ENCODE measurements at places on chromosomes 2 and 18.

DNA sequence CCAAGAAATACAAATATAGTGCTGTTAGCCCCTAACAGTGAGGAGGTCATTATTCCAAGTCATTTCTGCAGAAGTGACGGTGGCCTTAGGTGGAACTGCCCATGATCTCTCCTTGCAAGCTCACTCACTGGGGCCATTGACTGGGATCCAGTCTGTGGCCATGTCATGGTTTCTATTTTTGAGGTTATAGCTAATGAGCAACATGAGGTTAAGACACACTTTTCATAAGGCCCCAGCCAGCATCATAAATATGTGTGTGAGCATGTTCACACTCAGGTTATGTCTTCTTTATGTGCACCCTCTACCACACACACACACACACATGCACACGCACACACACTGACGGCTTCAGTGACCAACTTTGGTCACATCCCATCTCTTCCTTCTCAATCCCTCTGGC, 484 bp downstream of the AFF3 start:
- H3K27ac ChIP-seq: peak overlapping the region; percentile 94
- ATAC-seq: peak; percentile 46
- peaks cover 9% of the 10 kb centered on the region for H3K36me3 ChIP-seq
- H3K27me3 ChIP-seq: no peaks in the 10 kb centered on the region

- no peaks in the 10 kb centered on the region for H3K4me1 ChIP-seq
- no peaks in the 10 kb centered on the region for H3K27me3 ChIP-seq
- no peak for ATAC-seq
- no peak overlapping the region for H3K4me3 ChIP-seq
Observed at GRCh38 chr2:76009484-76009883, 298.8 kb upstream of the GCFC2 start.

DNA sequence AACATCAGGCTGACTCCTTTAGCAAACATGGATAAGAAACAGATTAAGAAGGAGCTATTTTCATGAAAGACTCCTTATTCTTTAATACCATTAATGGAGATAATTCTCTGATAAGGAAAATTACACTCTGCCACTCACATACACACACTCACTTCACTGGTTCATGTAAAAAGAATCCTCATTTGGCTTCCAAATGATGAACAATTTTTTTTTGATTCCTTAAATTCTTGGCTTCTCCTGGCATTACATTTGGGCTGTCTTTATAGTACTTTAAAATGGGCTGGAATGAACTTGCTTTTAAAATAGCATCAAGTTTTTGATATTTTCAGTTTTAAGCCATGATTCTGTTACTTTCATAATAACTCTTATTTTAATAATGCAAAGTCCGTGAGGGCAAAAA, 328.6 kb downstream of the SLC8A1 start:
- no peaks in the 10 kb centered on the region for H3K4me1 ChIP-seq
- no peak overlapping the region for H3K4me3 ChIP-seq
- ATAC-seq: no peak
- H3K36me3 ChIP-seq: no peaks in the 10 kb centered on the region

- H3K27me3 ChIP-seq: no peaks in the 10 kb centered on the region
- ATAC-seq: no peak
- H3K4me3 ChIP-seq: peak overlapping the region; percentile 95
- peak overlapping the region; percentile 98 for H3K27ac ChIP-seq
- H3K36me3 ChIP-seq: peaks cover 24% of the 10 kb centered on the region
- peaks cover 21% of the 10 kb centered on the region for H3K4me1 ChIP-seq
Observed at GRCh38 chr2:24792542-24792873, 683 bp downstream of the PTRHD1 start.

GRCh38 chr2:207238831-207239701, 73.3 kb upstream of the KLF7 start:
- H3K36me3 ChIP-seq: peaks cover 7% of the 10 kb centered on the region
- H3K27me3 ChIP-seq: no peaks in the 10 kb centered on the region
- H3K27ac ChIP-seq: no peak overlapping the region
- H3K4me3 ChIP-seq: no peak overlapping the region
- no peak for ATAC-seq
- peaks cover 15% of the 10 kb centered on the region for H3K4me1 ChIP-seq

DNA sequence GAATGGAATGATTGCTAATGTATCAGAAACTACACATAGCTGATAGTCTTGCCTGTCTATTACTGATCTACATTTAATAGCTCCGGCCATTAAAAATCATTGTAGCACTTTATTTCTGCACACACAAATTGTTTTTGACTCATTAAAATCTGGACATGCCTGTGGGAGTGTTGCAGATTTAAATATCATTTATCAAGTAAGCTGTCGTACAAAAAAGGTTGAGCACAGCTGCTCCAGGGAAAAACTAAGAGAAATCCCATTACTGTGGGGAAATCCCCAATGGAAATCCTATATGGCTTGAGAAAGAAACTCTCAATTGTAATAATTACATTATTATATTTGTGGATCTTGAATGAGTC, 99.6 kb upstream of the CERS6 start:
- H3K36me3 ChIP-seq: no peaks in the 10 kb centered on the region
- no peak for ATAC-seq
- no peak overlapping the region for H3K27ac ChIP-seq
- H3K27me3 ChIP-seq: no peaks in the 10 kb centered on the region

DNA sequence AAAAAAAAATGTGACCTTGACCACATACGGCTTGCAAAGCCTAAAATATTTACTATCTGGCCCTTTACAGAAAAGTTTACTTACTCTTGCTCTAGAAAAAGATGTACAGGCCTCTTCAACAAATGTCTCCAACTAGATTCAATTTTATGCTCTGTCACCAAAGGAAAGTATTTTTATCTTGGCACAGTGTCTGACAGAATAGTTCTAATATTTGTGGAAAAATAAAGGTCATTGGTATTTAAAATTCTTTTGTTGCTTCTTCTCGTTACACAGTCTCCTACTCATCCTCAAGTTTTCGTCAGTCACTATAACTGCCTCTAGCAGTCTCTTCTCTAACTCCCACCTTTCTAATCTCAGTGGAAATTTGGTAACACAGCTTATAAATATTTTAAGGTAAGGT, 1.4 kb downstream of the RBKS start:
- peak overlapping the region; percentile 4 for H3K4me3 ChIP-seq
- no peak for ATAC-seq
- H3K4me1 ChIP-seq: peaks cover 60% of the 10 kb centered on the region
- H3K36me3 ChIP-seq: peaks cover 1% of the 10 kb centered on the region
- no peaks in the 10 kb centered on the region for H3K27me3 ChIP-seq

DNA sequence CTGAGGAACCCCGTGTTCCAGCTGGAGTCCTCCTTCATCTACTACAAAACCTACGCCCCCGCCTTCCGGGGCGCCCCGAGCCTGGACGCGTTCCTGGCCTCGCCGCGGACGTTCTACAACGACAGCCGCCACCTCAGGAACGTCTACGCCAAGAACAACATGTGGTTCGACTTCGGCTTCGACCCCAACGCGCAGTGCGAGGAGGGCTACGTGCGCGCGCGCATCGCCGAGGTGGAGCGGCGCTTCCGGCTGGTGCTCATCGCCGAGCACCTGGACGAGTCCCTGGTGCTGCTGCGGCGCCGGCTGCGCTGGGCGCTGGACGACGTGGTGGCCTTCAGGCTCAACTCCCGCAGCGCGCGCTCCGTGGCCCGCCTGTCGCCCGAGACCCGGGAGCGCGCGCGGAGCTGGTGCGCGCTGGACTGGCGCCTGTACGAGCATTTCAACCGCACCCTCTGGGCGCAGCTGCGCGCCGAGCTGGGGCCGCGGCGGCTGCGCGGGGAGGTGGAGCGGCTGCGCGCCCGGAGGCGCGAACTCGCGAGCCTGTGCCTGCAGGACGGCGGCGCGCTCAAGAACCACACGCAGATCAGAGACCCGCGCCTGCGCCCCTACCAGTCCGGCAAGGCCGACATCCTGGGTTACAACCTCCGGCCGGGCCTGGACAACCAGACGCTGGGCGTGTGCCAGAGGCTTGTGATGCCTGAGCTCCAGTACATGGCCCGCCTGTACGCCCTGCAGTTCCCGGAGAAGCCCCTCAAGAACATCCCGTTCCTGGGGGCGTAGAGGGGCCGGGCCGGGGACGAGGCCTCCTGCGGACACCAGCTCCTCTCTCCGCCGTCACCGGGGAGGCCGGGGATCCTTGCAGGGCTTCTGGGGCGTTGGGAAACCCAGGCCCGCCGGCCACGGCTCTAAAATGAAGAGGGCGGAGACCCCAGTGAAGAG, 5.3 kb upstream of the NEU4 start:
- H3K36me3 ChIP-seq: no peaks in the 10 kb centered on the region
- H3K4me3 ChIP-seq: peak overlapping the region; percentile 75
- H3K27ac ChIP-seq: peak overlapping the region; percentile 42

DNA sequence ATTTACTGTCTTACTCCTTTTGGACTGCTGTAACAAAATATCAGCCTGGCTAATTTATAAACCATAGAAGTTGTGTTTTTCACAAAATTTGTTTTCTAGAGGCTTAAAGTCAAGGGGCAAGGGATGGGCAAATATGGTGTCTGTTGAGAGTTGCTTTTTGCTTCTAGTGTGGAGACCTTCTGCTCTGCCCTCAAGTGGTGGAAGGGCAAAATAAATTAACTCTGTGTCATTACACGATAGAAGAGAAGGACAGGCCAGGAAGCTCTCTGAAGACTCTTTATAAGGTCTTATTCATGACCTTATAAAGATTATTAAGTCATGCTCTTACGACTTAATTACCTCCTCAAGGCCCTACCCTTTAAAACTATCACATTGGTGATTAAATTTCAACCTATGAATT, 181.2 kb upstream of the LRATD1 start:
- H3K36me3 ChIP-seq: no peaks in the 10 kb centered on the region
- H3K27me3 ChIP-seq: no peaks in the 10 kb centered on the region
- H3K4me3 ChIP-seq: no peak overlapping the region

DNA sequence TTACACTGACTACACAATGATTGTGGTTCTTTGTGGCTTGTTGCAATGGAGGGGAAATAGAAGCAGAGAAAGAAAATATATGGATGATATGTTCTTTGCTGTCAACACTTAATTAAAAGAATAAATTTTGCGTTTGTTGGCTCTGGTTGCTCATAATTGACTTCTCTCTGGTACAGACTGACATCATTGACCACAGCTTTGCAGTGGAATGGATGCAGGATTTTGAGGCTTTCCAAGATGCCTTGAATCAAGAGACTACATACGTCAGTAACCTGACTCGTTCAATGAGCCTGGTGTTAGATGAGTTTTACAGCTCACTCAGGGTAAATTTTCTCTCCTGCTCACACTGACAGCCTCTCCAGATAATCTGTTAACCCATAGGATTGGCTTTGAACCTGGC, 9.9 kb downstream of the GPN1 start:
- H3K27me3 ChIP-seq: no peaks in the 10 kb centered on the region
- H3K27ac ChIP-seq: no peak overlapping the region
- H3K4me1 ChIP-seq: no peaks in the 10 kb centered on the region
- peaks cover 64% of the 10 kb centered on the region for H3K36me3 ChIP-seq
- H3K4me3 ChIP-seq: no peak overlapping the region

DNA sequence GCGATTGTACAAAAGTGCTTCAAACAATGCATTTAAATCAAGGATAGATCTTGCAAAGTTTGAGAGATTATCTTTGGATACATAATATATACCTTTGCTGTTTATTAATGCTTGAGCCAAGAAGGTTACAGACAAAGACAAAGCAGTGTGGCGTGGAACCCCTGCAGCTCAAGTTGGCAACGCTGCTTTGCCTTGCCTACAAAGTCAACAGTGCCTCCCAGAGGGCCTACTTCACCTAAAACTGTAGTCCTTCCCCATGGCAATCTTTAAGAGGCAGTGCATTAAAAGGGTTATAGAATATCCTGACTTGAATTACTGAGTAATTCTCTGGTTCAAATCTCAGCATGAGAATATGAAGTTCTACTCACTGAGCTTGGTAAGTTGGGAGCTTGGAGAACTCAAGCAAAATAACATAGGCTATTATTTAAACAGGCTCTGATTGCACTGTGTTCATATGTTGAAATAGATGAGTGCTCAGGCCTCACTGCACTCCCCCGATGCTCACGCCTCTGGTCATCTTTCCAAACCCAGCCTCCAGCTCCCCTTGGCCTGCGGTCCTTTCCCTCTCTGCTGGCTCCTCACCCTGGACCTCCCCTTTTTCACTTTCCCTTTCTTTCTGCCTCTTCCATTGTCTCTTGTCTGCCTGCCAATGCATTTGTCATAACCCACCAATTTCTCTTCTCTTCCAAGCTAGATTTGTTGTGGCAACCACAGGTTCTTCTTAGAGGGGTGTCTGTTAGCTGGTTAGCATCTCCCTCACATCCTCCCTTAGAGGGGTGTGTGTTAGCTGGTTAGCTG, 96.5 kb downstream of the MYT1L start:
- H3K36me3 ChIP-seq: no peaks in the 10 kb centered on the region
- H3K27me3 ChIP-seq: no peaks in the 10 kb centered on the region
- H3K4me1 ChIP-seq: no peaks in the 10 kb centered on the region
- no peak overlapping the region for H3K4me3 ChIP-seq
- ATAC-seq: no peak
- H3K27ac ChIP-seq: no peak overlapping the region

GRCh38 chr2:142588269-142588668, 289.2 kb upstream of the KYNU start:
- peaks cover 24% of the 10 kb centered on the region for H3K4me1 ChIP-seq
- H3K4me3 ChIP-seq: no peak overlapping the region
- peak overlapping the region; percentile 2 for H3K27ac ChIP-seq

DNA sequence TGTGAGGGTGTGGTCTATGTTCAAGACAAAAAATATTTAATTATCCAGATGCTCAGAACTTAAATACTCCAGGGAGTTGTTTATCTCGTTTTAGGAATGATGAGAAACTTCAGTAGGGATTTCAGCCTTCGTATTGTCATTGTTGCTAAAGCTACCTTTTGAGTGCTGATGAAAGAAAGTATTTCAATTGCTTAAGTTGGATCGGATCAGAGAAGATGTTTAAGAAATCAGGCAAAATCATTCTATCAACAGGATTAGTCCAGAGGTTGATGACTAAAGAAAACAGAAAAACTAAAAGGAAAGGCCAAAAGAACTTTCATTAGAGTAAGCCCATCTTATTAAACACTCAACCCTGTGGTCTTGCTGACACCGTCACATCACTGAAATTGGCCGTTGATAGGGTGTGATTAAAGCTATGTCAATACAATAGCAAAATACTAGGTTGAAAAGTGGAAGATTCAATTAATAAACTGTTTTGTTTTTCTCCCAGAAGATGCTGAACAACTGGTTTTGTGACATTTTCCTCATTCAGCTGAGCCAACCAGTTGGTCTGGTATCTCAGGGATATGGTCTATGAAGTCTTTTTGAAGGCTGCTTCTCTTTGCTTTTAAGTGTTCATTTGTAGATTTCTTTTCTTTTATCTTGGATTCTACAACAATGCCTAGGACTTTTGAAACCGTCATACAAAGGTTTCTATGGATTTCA, 551.7 kb downstream of the SLC4A3 start:
- no peaks in the 10 kb centered on the region for H3K4me1 ChIP-seq
- ATAC-seq: no peak
- H3K27me3 ChIP-seq: no peaks in the 10 kb centered on the region
- no peak overlapping the region for H3K27ac ChIP-seq

GRCh38 chr2:35339211-35339610, 1016.4 kb upstream of the CRIM1 start:
- H3K4me3 ChIP-seq: no peak overlapping the region
- no peaks in the 10 kb centered on the region for H3K4me1 ChIP-seq
- H3K27me3 ChIP-seq: no peaks in the 10 kb centered on the region
- no peak for ATAC-seq
- H3K27ac ChIP-seq: no peak overlapping the region
- no peaks in the 10 kb centered on the region for H3K36me3 ChIP-seq

Measured in stimulated activated memory B cell treated with anti-CD40 and anti-IgM and Interleukin-4, amounts not matched to agents 10 μg/mL and 1 μg/mL and 100 μg/mL, for 72 hours (primary cell).